A549 treated with CpdA at 1 μM for 4 hours (cell line): ENCODE measurements at places on chromosomes 2 and 18. TPM values are rescaled to one million over a fixed set of nuclear protein-coding genes. Genes with fewer than 3 reads are reported as not detected.

Gene UBXN4
- 37.2 to 52.3 TPM (median 41.9 TPM) in 5 replicates for total RNA-seq

Gene SAG
- not detected in 5 replicates for total RNA-seq

Gene STAT4
- total RNA-seq = 3.2 to 4.5 TPM (median 3.8 TPM) in 5 replicates

Gene STPG4
- total RNA-seq = 0.12 TPM in 1 of 5 replicates, not detected in the others

Gene RNF152
- 0.01 to 0.34 TPM (median 0.02 TPM) in 5 replicates for total RNA-seq
